ENCODE measurements at places on chromosomes 13 and 19.

- DNase-seq = no peak
Measured at GRCh38 chr13:78139765-78140164, 221.1 kb upstream of the EDNRB start.

GRCh38 chr19:2977746-2978138 is 378 bp downstream of the TLE6 start:
- no peak for DNase-seq

DNA sequence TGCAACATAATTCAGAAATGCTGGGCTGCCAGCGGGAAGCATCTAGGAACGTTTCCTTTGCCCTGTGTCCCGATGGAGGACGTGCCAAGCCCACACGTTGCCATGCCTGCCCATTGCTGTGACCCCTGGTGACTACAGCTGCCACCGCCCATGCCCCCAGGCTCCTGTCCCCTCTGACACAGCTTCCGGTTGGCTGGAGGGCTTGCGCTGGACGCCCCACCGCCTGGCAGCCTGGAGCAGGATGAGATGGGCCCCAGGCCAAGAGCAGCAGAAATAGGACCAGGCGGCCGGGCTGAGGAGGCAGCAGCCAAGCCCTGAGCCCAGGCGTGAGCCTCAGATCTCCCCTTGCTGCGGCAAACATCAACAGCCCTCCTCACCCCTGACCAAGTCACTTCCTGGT is 125.9 kb downstream of the COL4A2 start:
- DNase-seq = no peak

- DNase-seq = no peak
Measured at GRCh38 chr19:5452594-5453565, 2.3 kb upstream of the ZNRF4 start.

- no peak for DNase-seq
Measured at GRCh38 chr13:25084096-25084495, 11.8 kb upstream of the PABPC3 start.

- DNase-seq = no peak
Measured at GRCh38 chr13:45695198-45695730, 6.9 kb upstream of the CBY2 start.

DNA sequence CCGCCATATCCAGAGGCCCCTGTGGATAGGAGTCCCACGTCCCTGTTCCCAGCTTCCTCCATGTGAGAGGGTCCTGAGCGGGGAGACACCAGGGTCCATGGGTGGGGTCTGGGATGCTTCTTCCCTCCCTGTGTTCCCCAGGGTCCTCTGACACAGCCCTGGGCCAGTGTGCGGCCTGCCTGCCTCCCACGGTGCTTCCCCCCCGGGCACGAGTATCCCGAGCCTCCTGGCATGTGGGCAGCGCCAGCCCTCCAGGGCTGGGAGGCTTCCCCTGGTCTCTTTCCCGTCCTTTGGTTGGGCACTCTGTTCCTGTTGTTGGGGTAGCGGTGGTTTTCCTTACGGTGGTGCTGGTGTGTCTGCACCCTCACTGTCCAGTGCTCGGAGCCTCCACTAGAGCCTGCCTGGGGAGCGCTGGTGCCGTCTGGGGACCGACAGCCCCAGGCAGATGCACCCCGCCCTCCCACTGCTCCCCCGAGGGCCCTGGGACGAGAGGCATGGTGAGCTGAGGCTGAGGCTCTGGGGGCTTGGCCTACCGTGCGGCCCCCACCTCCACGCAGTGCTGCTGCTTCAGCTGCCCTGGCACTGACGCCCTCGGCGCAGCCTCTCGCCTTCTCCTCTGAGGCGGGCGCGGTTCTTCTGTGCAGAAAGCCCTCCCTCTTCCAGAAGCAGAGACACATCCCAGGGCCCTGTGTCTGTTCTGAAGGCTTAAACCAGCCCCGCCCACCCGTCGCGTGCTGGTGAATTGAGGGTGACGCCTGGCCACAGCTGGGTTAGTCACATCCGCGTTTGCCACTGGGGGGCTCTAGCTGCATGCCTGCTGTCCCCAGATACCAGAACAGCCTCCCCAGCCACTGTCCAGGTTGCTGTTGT is 27.9 kb downstream of the PLEKHJ1 start:
- peak; percentile 70 for DNase-seq

DNA sequence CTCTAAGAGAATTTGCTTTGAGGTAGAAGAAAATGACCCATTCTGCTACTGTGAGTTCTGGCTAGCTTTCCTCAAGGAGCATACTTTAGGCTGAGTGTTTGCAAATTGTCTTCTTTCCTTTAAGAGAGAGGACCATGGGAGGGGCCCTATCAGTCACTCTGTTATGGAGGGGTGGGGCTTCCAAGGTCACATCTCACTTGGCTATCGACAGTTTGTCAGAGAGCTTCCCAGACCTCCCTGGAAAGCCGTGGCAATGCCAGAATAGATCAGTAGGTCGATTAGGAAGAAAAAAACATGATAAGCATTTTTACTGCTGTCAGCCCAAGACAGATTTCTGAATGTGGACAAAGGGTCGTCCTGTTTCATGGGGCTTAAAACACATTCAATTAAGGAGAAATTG is 93.3 kb downstream of the OXGR1 start:
- DNase-seq = no peak

- DNase-seq = no peak
Measured at GRCh38 chr13:29674532-29674931, 79.0 kb upstream of the SLC7A1 start.

DNA sequence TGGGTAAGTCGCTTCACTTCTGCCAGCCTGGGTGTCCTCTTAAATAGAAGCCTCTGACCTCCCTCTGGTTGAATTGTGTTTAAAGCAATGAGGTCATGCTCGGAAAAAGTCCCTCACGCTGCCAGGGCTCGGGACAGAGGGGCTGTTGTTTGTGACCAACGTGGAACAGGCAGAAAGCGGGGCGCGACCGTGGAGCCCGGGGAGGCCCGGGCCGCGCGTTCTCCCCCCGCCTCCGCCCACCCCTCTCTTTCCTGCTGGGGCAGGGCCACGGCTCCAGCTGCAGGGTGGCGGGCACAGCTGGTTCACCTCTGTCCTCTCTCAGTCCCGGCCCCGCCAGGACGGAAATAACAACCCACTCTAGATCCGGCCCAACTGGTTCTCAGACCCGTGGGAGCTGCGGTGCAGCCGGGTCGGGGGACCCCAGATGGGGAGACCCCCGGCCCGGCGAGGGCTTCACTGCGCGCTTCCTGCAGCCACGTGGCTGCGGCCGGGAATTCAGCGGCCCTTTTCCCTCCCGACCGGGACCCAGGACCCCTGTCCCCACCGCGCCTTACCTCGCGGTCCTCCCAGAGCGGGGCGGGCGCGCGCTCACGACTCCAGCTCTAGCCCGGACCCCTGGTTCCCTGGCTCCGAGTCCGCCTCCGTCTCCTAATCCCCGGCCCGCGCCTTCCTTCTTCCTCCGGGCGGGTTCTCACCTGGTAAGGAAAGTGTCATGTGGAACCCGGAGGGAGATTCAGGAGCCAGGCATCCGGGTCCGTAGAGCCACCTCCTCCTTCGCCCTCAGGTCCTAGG is 1.9 kb downstream of the CDC42EP5 start:
- no peak for DNase-seq

DNA sequence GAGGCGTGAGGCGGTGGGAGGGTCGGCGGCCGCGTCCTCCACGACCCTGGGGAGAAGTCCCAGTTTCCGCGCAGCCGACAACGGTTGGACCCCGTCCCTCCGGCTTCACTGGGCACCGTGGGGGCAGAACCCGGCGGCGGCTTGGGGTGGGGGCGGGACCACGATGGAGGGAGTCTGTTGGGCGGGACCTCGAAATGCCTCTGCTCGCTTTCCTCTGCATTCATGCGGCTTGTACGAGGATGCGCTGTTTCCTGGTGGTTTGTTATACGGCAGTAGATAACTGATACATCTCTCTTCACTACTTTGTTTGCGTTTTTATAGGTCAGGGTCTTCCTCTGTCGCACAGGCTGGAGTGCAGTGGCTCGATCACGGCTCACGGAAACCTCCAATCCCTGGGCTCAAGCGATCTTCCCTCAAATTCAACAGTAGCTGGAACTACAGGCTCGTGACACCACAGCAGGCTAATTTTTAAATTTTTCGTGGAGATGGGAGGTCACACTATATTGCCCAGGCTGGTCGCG is 24.6 kb upstream of the ZNF846 start:
- no peak for DNase-seq

- no peak for DNase-seq
Measured at GRCh38 chr13:23788459-23788858, 100.7 kb downstream of the MIPEP start.

DNA sequence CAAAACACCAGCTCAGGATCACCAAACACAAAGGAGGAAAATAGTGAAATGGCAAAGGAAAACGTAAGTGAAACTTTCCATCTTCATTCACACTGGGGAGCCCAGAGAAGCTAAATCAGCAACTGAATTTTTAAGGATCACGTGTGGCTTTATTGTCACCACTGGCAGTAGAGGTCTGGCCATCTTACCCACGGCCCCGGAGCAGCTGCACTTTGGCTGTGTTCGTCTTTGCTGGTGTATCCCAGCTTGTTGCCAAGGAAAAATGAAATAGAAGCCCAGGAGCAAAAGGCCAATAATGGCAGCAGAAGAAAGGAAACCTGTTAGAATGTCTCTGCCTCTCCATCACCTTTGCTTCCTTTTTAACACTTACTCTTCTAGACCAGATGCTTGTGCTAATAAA is 274.7 kb downstream of the FOXO1 start:
- DNase-seq = no peak

- DNase-seq = no peak
Measured at GRCh38 chr19:48424694-48425219, 21.0 kb upstream of the GRWD1 start.

GRCh38 chr13:31625115-31625514 is 114.2 kb upstream of the RXFP2 start:
- no peak for DNase-seq

DNA sequence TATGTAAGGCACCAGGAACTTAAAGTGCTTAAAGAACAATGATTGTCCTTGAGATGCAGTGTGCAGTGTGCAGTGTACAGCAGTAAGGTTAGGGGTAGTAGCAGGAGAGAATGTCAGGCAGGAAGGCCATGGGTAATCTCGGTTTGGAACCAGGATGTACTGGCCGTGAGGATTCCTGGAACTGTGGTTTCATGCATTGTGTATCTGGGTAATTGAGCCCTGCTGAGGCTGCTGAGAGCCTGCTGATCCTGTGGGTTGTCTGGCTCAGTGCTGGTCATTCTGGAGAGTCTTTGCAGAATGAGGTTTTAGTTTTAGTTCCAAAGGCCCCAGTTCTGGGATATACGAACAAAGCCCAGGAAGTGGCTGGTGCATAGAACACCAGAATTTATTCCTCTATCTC is 71.0 kb downstream of the ZNF568 start:
- no peak for DNase-seq

DNA sequence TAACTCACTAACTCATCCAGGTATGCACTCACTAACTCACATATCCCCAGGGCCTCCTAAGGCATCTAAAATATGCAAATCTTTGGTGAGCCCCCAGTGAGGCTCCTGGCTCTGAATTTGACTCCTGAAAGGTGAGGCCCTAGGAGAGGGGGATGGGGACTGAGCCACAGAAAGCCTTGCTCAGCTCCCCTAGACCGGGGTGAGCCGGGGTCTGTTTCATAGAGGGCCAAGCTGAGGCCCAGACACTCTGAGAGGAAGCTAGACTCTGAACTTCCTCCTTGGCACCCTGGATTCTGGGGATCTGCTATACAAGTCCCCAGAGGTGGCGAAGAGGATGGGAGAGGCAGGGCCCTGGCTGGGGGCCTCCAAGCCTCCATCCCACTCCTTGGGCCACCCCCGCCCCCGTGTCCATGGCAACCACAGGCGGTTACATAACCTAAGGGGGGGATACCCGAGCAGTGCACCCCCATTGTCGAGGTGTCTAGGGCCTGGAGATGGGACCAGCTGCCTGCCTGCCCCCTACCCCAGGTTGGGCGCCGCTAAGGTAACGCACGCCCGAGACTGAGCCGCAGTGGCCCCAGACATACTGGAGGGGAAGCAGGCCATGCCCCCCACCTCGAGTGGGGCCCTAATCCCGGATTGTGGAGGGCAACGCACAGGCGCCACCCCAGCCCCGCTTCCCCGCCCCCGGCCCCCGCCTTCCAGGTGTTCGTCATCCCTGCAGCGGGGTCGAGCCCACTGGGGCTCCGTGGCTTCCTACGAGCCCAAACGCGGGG is 646 bp downstream of the ABHD8 start:
- DNase-seq = no peak

DNA sequence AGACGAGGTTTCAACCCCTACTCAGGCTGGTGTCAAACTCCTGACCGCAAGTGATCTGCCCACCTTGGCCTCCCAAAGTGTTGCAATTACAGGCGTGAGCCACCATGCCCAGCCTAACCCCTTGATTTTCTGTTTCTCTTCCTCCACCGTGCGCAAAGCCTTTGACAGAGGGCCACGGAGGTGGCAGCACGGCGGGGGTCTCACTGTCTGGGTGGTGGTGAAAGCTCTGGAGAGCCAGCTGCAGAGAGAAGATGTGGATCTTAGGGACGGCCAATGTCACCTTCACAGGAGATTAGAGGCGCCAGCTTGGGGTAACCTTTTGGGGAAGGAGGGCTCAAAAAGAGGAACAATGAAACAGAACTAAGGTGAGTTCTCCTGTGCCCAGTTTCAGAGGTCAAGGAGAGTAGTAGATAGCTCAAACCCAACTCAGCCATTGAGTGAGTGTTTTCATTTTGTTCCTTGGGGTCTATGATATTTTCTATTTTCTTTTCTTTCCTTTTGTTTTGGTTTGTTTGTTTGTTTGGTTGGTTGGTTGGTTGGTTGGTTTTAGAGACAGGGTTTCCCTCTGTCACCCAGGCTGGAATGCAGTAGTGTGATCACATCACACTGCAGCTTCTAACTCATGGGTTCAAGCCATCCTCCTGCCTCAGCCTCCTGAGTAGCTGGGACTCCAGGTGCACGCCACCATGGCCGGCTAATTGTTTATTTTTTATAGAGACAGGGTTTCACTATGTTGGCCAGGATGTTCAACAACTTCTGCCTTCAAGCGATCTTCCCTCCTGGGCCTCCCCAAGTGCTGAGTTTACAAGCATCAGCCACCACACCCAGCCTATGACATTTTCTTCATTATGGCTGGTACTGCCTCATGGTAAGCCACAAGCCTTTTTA is 37.7 kb downstream of the GPR42 start:
- no peak for DNase-seq

DNA sequence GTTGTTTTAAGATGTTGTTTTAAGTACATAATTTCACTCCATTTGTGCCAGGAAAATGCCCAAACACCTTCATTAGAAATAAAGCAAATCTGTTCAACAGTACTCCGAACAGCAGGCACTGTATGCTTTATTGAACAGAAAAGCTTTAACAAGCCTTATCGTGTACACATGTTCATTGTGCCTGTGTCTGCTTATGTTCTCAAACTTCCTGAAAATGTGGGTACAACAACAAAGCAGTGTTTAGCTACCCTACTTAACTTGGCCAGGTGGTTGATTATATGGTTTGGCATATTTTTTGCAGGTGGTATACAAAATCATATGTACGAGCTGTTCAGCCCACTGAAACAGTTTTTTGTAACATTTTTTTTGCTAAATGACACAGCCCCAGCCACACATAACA is 718.0 kb downstream of the DACH1 start:
- DNase-seq = no peak

DNA sequence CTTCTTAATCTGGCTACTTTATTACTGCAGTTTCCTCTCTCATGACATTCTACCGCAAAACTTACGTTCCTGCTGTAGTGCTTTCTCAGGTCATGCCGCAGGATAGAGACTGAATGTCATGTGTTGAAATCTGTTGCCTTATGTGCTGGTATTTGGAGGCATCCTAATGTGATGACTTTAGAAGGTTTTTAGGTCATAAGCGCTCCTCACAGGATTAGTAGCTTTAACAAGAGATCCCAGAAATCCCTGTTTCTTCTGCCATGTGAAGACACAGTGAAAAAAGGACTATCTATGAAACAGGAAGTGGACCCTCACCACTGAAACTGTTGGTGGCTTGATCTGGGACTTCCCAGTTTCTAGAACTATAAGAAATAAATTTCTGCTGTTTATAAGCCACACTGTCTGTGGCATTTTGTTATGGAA is 209.3 kb downstream of the LACC1 start:
- no peak for DNase-seq

All from GM12892 (cell line).